Breast epithelium (tissue), 4 donors: ENCODE measurements at places on chromosomes 4 and X.

GRCh38 chr4:71230271-71231128 is 108.3 kb upstream of the SLC4A4 start:
- H3K27me3 ChIP-seq = no peaks in the 10 kb centered on the region
- H3K27ac ChIP-seq = no peak overlapping the region
- no peak for DNase-seq
- no peaks in the 10 kb centered on the region for H3K4me1 ChIP-seq
- H3K36me3 ChIP-seq = no peaks in the 10 kb centered on the region
- H3K4me3 ChIP-seq = no peak overlapping the region

DNA sequence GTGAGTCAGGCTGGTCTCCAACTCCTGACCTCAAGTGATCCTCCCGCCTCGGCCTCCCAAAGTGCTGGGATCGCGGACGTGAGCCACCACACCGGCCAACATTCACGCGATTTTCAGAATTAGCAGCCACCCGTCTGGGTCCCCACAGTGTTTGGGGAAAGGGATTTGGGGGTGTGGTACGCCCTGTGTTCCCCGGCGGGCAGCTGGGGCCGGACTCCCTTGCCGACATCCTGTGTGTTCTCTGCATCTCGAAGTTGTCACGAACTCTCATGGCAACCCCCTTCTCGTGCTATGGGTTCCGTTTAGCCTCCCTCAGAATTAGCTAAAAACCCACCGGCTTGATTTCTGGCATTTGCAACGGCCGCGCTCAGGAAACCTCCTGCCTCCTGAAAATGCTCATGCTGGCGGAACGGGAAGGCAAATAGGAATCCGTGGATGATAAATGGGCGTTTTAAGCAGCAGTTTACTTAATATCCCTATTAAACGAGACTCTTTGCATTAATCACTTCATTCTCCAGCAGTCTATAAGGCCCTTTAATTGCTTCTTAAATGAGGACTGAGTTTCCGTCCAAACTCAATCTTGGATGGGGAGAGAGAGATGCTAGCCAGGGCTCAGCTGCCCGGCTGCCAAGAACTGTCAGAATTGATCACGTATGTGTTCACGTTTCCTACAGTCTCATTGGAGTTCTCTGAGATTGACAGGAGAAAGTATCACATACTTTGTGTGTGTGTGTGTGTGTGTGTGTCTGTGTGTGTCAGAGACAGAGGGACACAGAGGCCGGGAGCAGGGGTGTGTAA is 78.9 kb upstream of the PPP2R3B start:
- no peaks in the 10 kb centered on the region for H3K36me3 ChIP-seq
- H3K4me3 ChIP-seq = no peak overlapping the region
- H3K27ac ChIP-seq = no peak overlapping the region
- DNase-seq = no peak

DNA sequence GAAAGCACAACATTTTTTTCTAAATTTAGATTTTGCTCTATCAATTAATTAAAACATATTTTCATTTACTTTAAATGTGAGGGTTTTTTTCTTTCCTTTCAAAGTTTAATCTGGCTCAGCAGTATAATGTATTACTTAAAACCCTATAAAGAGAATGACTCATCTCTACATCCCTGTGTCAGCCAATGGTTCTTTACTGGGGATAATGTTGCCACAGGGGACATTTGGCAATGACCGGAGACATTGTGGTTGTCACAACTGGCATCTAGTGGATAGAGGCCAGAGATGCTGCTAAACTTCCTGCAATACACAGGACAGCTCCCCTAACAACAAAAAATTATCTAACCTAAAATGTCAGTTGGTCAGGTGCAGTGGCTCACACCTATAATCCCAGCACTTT is 53.8 kb downstream of the SYNPO2 start:
- H3K4me3 ChIP-seq = no peak overlapping the region
- H3K27me3 ChIP-seq = no peaks in the 10 kb centered on the region
- no peak for DNase-seq
- H3K4me1 ChIP-seq = no peaks in the 10 kb centered on the region
- H3K27ac ChIP-seq = no peak overlapping the region

GRCh38 chrX:136531951-136532350 is at the start of gene VGLL1:
Gene VGLL1, plus strand, starts transcription at chrX:136532215. Its CDS starts 3,806 bp downstream, at chrX:136536021.
- DNase-seq = no peak
- no peaks in the 10 kb centered on the region for H3K27me3 ChIP-seq
- H3K36me3 ChIP-seq = no peaks in the 10 kb centered on the region
- H3K4me1 ChIP-seq = no peaks in the 10 kb centered on the region
- no peak within 1 kb of the TSS for H3K4me3 ChIP-seq
- H3K27ac ChIP-seq = no peak within 1 kb of the TSS

- H3K27ac ChIP-seq = no peak overlapping the region
- H3K27me3 ChIP-seq = no peaks in the 10 kb centered on the region
- H3K4me1 ChIP-seq = no peaks in the 10 kb centered on the region
- no peak for DNase-seq
- H3K36me3 ChIP-seq = no peaks in the 10 kb centered on the region
- H3K4me3 ChIP-seq = no peak overlapping the region
Observed at GRCh38 chr4:167966143-167966542, 126.2 kb upstream of the ANXA10 start.
